CD4-positive, alpha-beta T cell treated with Interleukin-6 for 4 hours (primary cell): ENCODE measurements at places on chromosomes 16 and 17.

DNA sequence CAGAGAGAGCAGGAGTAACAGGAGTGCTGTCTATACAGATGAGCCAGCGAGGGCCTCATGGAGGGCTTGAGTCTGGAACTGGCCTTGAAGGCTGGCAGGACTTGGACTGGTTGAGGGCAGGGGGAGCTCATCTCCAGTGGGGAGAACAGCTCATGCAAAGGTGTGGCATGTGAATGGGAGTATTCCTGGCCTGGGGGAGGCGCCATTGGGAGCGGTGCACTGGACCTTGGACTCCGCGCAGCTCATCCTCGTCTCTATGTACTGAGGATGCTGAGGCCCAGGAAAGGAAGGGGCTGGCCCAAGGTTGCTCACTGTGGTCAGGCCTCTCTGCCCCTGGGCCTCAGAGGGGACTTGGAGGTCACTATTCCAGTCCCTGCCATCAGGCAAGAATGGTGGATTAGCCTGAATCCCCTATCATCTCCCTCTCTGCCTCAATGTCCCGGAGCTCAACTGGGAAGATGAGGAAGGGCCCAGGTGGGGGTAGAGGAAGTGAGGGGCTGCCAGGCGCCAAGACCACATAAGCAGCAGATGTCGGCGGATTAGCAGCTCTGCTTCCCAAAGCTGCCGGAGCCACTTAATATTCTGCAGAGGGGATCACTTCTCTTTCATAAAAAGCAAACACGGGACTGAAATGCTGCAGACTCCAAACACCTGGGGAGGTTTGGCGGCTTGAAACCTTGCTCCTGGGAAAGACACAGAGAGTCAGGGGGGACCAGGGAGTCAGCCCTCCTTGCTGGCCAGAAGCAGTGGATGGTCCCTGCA is 88.9 kb downstream of the SDK2 start:
- no peak for DNase-seq

- peak; percentile 22 for DNase-seq
These were observed 23.9 kb downstream of the PHB1 start for GRCh38 chr17:49390548-49391324.

DNA sequence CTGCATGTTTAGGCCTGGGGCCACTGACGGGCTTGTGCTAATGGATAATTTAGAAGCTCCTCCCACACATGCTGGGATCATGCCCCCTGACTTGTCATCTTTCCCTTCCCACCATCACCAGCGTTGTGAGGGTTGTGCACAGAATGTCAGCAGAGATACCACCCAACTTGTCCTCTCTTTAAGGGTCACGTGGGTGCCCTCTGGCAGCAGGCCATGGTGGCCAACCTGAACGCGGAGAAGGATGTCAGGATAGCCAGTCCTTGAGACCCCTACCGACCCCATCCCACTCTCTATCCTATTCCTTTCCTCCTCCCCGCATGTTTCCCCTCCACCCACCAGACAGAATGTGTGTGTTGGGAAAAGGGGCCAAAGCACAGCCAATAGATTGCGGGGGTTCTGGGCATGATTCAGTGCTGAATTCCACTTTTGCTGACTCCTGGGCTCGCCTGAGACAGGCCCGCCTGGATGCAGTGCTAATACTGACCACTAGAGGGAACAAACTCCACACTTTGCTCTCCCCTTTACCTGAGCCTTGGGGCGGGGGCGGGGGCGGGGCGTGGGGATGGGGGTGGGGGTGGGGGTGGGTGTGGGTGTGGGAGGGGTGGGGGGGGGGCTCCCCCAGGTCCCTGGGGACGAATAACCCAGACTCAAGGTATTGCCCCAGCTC is at the start of gene GH2:
Gene GH2, minus strand, starts transcription at position 10 of the 667 bp plus-strand sequence. CDS start 143 bp downstream, outside the sequence.
- DNase-seq: peak; percentile 68

DNA sequence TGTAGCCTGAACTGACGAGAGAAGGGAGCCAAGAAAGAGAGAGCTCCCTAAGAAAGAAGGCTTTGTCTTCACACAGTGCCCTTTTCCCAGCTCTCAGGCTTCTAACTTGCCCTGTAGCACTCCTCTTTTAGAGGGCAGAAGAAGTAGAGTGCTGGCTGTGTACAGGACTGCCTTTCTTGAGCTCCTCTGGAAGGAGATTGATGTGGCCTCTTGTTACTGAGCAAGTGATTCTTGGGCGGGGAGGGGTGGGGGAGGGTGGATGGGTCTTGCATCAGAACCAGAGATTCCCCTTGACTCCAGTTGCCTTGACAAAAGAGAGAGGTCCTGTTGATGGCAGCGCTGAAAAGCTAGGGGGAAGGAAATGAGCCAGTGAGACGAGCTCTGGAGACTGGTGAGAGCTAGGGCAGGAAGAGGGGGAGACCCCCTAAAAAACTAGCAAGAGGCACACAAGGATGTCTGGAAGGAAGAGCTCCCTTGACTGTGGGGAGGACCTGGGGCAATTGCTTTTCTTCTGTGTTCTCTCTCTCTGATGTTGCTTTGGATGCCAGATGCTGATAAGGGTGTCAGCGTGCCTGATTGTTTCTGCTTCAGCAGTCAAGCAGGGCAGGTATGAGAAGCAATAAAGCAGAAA is 18.4 kb downstream of the GPR179 start:
- DNase-seq: no peak

GRCh38 chr16:11084876-11085485 is 140.6 kb downstream of the CLEC16A start:
- no peak for DNase-seq

DNA sequence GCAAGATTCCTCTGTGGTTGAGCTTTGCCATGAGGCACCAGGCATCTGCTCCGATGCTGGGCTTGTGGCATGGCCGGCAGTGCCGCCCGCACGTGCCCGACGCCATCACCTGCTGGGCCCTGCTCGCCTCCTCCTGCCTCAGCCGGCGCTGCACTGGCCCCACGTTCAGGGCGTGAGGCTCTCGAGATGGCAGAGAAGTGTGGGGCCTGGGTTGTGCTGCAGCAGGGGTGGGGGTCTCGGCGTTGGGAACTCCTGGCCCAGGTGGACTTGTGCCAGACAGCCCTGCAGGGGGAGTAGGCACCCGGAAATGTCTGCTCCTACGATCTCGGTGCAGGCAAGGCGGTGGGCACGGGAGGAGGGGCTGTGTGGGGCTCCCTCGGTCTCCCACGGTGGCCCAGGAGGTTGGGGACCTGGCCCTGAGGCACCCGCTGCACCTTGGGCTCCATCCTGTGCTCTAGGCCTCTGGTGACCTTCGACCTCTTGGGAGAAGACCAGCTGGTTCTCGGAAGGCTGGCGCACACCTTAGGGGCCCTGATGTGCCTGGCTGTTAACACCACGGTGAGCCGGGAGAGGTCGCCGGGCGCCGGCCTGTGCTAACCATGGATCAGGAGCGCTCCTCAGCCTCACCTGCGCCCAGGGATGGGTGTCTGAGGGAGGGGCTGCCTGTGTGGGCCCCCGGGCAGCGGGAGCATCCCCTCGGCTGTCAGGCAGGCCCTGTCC is 13.5 kb downstream of the TELO2 start:
- no peak for DNase-seq

DNA sequence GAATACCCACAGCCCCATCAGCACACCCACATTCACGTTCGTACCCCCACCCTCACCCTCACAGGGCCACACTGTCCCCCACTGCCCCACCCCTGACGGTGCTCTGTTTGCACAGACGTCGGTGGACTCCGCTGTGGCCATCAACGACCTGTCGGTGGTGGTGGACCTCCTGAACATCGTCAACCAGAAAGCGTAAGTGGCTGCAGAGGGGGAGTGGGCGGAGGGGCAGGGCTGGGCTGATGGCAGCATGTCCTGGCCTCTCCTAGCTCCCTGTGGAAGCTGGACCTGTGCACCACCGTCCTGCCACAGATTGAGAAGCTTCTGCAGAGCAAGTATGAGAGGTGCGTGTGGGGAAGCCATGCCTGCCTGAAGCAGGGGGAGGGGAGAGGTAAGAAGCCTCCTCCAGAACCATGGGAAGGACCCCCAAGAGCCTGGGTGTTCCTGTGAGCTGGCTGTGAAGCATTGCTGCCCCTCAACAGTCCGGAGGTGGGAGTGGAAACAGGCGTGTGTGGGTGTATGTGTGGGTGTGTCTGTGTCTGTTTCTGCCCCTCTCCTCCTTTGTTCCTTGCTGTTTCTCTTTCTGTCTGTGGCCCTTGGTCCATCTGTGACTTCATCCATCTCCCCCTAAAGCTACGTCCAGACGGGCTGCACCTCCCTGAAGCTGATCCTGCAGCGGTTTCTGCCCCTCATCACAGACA is 20.3 kb downstream of the KATNB1 start:
- DNase-seq: no peak

DNA sequence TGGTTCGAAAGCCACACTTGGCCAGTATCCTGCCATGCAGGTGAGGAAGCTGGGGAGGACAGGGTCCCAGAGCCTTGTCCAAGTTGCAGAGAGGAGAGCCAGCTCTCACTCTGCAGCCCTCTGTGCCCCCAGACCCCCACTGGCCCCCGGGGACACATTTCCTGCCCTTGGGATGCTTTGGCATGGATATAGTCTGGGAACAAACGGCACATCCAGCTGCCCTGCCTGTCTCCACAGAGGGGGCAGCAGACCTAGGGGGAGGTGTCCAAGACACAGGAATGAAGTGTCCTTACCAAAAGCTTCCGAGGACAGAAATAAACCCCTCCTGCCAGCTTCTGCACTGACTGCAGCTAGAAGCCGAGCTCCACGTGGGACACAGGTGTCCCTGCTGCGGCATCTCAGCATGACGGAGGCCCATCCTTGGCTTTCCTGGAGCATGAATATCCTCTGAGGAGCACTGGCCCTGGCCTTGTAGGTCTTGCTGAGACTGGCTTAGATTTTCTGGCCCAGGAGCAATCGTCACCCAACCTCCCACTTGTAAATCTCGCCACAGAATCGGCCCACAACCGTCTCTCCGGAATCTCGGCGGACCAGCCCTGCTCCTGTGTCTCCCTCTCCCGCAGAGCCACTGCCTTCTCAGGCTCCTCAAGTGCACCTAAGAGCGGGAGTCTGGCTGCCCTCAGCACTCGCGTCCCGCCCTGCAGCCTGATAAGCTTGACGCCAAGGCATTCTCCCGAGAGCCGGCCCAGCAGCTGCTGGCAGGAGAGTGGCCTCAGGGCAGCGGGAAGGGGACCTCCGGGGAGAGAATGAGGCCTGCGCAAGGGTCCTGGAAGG is 1.1 kb upstream of the CAPN15 start:
- peak; percentile 21 for DNase-seq

GRCh38 chr16:69927056-69927757 is 23.9 kb upstream of the CLEC18A start:
- DNase-seq: no peak

- no peak for DNase-seq
These were observed 662 bp downstream of the PGS1 start for GRCh38 chr17:78379131-78379491.

- DNase-seq: no peak
These were observed 185.2 kb downstream of the SOX9 start for GRCh38 chr17:72306037-72306436.

DNA sequence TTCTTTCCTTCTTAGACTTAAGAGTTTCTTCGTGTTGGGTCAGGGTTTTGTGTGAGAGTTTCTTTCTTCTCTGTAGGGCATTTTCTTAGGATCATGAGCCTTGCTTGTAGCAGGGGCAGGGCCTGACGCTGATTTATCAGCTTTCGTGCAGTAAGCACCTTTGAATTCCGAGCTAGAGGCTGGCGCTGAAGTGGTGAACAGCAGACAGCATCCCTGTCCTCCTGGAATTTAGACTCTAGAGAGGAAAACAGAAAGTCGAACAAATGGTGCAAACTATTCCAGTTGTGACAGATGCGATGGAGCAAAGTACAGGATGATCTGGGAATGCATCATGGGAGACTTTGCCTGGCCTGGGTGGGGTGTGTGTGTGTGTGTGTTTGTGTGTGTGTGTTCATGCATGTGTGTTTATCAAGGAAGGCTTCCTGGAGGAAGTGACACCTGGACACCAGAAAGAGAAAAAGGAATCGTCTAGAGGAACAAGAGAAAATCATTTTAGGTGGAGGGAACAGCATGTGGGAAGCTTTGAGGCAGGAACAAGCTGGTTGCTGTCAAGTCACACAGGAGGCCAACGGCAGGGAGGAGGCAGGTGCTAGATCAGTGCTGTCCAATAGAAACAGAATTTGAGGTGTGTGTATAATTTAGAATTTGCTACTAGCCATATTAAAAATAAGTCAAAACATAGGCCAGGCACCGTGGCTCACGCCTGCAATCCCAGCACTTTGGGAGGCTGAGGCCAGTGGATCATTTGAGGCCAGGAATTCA is 60.2 kb downstream of the WWP2 start:
- no peak for DNase-seq

DNA sequence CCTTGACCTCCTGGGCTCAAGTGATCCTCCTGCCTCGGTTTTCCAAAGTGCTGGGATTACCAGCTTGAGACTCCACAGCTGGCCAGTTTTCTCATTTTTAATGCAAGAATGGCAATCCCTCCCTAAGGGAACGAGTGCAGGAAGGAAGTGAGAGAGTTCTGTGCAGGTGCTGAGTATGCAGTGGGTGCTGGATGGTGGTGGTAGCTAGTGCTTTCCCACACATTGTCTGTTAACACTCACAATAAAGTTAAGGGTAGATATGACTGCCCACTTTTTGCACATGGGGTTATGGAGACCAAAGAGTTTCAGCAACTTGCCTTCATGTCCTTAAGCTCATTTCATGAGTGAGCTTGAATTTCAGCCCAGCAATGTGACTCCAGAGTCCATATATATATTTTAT is 18.5 kb downstream of the RGS9 start:
- no peak for DNase-seq

DNA sequence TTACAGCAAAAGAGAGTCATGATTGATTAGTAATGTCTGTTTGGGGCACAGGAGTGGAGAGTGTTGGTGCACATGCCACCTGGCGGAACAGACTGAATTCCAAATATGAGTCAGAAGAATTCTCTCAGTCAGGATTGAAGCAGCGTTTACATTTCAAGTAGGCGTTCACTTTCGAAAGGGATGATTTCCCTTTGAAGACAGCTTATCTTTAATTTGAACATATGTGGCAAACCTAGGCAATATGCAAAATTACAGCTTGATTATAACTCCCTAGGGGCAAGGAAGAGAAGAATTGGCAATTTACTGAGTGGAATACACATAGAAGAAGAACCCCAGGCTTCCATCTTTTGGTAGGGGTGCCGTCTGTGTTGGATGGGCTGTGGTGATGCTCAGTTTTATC is 235.8 kb downstream of the HAPSTR1 start:
- DNase-seq: no peak

DNA sequence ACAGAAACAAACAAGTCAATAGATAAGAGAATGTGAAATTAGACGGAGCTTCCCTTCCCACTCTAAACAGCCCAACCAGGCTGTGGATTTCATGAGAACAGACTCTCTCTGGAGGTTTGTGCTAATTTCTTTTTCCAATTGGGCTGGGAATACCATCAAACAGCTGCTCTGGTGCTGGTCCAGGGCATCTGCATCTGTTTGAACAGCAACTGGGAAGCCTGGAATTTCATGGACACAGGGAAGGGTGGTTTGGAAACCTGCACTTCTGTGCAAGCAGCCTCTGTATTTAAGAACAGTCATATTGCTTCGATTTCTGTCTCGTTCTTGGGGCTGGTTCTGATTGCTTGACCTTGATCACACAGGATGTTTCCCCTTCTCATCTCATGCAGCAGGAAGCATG is 88.7 kb downstream of the FOXL1 start:
- no peak for DNase-seq

GRCh38 chr17:3773511-3773910 is 27.5 kb downstream of the ITGAE start:
- no peak for DNase-seq
